ENCODE measurements at places on chromosomes 2 and 18.

GRCh38 chr18:616380-616995 is 19.7 kb downstream of the CLUL1 start:
- no peak for DNase-seq

- no peak for DNase-seq
Measured at GRCh38 chr2:19062370-19062769, 296.1 kb downstream of the OSR1 start.

DNA sequence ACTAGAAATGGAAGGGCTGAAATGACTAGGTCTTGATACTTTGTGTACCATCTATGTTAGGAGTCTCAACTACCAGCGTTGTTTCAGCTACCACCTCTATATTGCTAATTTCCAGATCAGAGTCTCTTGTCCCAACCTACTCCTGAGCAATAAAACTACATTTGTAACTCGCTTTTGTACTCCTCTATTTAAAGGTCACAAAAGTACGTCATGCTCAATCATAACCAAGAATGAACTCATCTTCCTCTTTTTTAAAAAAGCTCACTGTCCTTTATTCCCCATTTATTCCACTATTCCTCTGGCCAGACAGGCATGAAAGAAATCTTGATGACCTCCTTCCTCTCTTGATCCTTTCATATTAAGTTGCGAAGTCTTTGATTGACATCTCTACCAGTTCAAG is 11.2 kb upstream of the MATN3 start:
- DNase-seq: no peak

GRCh38 chr2:224922142-224922727 is 120.0 kb downstream of the DOCK10 start:
- DNase-seq: no peak

GRCh38 chr2:61962095-61962984 is 56.9 kb downstream of the COMMD1 start:
- no peak for DNase-seq

DNA sequence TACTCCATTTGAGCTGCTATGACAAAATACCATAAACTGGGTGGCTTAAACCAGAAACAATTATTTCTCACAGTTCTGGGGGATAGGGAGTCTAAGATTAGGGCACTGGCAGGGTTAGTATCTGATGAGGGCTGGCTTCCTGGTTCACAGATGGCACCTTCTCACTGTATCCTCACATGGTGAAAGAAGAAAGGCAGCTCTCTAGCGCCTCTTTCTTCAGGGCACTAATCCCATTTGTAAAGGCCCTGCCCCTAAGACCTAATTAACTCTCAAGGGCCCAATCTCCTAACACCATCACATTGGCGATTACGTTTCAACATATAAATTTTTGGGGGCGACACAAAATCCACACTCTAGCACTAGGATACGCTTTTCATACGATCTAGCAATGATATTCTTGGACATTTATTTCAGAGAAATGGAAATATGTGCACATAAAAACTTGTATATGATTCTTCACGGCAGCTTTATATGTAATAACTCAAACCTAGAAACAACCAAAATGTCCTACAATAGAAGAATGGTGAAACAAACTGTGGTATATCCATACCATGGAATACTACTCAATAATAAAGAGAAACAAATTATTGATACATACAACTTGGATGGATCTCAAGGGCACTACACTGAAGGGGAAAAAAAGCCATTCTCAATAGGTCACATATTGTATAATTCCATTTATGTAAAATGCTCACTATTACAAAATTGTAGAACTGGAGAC is 111.0 kb downstream of the BCL2L11 start:
- no peak for DNase-seq

- no peak for DNase-seq
Measured at GRCh38 chr2:136358576-136358975, 240.6 kb upstream of the CXCR4 start.

GRCh38 chr2:233037078-233037477 is 4.6 kb downstream of the NEU2 start:
- no peak for DNase-seq

GRCh38 chr2:85697716-85698115 is 3.6 kb downstream of the GNLY start:
- no peak for DNase-seq

DNA sequence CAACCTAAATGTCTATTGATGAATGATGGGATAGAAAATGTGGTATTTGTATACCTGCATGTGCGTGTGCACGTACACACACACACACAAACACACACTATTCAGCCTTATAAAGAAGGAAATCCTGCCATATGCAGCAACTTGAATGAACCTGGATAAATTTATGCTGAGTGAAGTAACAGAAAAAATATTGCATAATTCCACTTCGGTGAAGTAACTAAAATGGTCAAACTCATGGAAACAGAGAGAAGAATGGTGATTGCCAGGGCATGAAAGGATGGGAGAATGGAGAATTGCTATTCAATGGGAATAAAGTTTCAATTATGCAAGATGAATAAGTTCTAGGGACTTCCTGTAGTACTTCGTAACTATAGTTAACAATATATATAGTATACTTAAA is 95.5 kb upstream of the SCN1A start:
- no peak for DNase-seq

- DNase-seq: no peak
Measured at GRCh38 chr2:105999211-105999989, 194.7 kb downstream of the UXS1 start.

DNA sequence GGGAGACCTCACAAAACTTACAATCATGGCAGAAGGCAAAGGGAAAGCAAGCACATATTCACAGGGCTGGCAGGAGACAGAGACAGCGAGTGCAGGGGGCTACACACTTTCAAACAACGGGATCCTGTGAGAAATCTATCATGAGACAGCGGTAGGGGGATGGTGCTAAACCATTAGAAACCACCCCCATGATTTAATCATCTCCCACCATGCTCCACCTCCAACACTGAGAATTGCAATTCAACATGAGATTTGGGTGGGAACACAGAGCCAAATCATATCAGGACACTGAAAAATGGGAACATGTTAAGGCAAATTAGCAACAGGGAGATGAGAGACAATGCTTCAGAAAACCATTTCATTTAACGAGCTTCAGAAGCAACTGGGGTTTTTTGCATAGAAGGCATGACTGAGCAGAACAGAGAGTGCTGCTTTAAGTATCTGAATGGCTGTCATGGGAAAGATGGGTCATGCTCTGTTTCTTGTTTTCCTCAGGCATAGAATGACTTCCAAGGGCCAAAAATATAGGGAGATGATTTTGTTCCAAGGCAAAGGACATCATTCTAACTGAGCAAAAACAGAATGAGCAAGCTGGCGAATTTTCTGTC is 100.8 kb upstream of the MAP2 start:
- no peak for DNase-seq

GRCh38 chr2:20465716-20466394 is 19.0 kb downstream of the RHOB start:
- no peak for DNase-seq

- no peak for DNase-seq
Measured at GRCh38 chr2:26008851-26009566, 24.9 kb upstream of the RAB10 start.

DNA sequence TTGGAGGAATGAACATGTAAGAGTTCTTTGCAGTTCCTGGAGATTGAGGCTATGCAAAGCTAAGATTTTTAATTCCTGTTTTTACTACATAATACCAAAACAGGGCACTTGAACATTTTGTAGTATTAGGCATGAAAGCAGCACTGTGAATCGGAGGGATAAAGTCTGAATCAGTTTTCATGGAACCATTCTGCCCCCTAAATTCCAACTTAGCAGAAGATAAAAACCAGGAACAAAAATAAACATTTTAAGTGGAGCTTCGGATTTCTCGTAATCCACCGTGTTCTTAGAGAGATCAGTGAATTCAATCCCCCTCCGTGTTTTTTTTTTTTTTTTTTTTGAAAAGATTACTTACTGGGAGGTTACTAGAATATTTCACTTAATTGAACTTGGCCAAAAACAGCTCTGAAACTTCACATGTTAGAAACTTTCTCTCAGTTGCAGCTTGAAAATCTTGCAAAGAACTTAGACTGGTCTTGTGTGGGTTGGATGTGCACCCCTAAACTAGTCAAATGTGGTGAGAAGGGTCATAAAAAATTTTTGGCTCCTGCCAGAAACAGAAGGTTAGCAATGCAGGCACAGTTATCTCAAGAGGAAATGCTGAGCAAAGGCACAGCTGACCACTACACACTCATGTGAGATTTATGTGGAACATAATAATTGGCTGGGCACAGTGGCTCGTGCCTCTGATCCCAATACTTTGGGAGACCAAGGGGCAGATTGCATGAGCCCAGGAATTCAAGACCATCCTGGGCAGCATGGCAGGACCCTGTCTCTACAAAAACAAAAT is 145.4 kb upstream of the RNF152 start:
- no peak for DNase-seq

- no peak for DNase-seq
Measured at GRCh38 chr2:132656266-132656975, 13.6 kb downstream of the LYPD1 start.

DNA sequence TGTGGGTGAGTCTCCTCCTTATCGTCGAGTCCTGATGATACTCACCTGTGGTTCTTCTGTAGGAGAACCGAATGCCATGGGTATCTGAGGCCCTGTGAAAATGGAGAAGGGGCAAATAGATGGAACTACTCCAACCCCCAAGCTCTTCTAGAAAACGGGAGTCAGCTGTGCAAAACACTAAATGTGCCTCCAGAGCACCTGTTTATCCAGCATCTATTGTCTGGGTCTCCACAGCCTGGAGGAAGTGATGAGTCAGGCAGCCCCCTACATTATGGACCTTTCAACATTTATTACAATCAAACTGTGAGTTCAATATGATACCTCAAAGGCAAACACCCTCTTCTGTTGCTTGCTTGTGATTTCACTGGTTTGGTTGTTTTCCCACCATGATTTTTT is 9.8 kb upstream of the LRRFIP1 start:
- DNase-seq: no peak

DNA sequence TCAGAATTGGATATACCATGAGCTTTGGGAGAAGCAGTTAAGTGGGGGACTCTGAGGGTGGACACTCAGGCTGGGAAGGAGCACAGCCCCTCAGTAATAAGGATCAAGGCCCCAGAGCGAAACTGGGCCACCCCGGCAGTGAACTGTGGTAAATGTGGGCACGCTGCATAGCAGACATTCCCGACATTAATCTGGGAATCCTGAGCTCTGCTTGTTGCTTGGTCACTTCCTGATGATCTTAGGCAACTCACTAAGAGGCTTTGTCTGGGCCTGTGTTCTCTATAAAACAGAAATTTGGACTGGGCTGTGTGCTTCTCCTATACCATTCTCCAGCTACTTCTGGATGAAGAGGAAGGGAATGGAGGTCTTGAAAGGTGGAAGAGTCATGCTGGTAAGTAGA is 4.8 kb downstream of the TGFBRAP1 start:
- DNase-seq: peak; percentile 27

GRCh38 chr2:62831729-62832128 is 126.2 kb downstream of the EHBP1 start:
- DNase-seq: no peak

GRCh38 chr18:27017901-27018500 is 152.5 kb upstream of the AQP4 start:
- no peak for DNase-seq
